Panc1 (cell line): ENCODE measurements at places on chromosomes 4 and X.

- no peak for DNase-seq
These were observed 196.4 kb upstream of the MAGEB18 start for GRCh38 chrX:25941559-25942250.

DNA sequence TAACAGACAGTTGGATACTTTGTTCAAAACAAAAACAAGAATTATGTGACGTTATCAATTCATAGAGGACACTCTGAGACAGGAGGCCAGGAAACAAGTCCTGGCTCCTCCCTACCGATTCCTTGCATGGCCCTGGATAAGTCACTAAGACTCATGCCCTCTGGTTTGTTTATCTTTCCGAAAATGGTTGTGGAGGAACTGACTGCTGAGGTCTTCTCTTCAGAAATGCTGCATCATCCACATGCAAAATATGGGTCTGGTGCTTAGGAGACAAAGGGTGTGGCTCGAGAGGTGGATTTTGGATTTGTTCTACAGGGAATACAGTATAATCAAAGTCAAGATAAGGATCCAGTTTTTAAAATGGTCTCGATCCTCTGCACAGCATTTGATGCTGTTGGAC is 130.9 kb downstream of the RELL1 start:
- DNase-seq, result no peak

DNA sequence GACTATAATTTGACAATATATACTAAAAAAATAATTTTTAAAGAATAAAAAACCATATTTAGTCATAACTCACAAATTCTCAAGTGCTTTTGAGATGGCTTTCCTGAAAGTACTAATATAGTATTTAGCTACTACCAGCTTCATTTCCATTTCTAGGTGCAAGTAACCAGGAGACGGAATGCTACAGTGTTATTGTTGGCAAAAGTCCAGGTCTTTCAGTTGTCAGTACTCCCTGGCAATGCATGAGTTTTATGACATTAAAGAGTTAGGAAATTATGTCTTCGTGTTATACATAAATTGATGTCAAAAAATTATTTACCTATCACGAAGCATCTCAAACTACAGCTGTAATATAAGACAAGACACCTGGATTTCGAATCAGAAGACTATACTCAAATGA is 45.0 kb downstream of the TMEM47 start:
- no peak for DNase-seq

DNA sequence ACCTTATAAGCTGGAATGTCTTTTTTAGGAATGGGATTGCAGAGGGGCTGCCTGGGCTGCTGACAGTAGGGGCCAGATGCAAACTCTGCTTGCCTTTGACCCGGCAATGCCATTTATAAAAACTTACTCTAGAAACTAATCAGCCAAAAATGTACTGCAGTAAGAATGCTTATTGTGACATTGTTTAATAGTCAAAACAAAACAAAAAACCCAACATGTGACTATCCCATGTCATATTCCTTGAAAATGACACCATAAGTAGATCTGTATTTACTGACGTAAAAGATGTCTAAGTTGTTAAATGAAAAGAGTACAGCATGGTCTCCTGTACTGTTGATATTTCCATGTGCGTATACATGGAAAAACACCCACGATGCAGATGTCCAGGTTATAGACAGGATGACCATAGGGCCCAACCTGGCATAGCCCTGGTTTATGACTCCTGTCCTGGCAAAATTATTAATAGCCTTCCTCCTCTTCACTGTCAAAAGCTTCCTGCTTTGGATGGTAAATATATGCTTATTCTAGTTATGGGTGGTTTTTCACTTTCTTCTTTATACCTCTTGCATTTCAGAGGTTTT is 138.9 kb downstream of the PTTG2 start:
- no peak for DNase-seq

DNA sequence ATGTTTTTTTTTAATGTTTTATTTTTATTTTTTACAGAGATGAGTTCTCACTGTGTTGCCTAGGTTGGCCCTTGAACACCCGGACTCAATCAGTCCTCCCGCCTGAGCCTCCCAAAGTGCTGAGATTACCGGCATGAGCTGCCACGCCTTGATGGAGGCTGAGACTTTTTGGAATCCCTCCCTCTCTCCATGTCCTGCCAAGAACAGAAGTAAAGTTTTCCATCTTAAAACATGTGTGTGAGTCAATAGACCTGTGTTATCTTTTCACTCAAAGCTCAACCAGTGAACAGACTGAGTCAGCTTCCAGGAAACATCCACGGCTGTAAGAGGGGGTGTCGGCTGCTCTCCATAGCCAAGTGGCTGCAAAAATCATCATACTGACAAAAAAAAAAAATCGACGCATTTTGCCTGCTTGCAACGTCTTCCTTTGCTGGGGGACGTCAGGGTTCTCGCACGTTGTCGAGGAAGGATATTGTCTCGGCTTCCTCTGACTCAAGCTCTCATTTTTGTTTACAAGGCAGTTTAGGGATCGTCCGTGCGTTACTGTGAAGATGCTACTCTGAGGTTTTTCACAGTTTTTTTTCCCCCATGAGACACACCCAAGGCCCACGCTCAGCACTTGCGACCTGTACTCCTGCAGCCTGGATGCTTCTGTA is 10.0 kb upstream of the ASMTL start:
- DNase-seq, result no peak

DNA sequence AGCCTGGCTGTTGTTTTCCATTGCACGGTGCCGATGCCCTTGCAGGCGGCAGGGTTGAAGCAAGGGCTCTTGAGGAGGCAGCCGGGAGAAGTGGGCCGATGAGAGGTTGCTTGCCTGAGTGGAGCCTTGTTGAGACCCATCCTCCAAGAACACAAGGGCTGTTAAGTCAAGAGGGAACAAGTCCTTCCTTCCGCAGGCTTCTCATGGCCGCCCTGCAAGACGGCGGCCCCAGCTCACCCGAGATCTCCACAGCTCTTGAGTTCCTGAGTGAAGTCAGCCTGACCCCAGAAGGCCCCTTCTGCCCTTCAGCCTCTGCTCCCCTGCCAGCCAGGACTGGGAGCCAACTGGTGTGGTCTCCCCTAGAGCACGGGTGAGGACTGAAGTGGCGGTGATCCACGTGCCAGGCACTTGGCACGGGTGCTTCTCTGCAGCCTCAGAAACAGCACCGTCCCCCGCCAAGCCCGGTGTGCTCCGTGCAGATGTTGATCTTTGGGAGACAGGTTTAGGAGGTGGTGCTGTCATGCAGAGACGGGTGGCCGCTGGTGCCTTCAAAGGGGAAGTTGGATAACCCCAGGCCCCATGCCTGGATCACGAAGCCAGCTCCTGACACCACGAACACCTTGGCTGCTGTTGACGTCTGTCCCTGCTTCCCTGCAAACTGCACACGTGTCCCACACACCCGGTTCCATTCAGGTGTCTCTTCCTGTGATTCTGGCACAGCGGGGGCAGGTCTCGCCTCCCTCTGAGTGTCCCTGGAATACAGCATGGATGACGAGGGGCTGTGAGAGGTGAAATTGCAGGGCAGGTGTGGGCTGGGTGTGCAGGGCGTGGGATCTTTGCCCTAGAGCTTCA is 164.4 kb upstream of the PSAPL1 start:
- no peak for DNase-seq

- no peak for DNase-seq
These were observed 595.6 kb upstream of the TENM3 start for GRCh38 chr4:181647396-181648147.
